Stomach (tissue), 19 donors: ENCODE measurements at places on chromosomes 1 and 21. TPM values are rescaled to one million over a fixed set of nuclear protein-coding genes. Genes with fewer than 3 reads are reported as not detected.

The KPNA6 gene
- total RNA-seq = 32.6 TPM

The CASZ1 gene
- total RNA-seq = 24.6 TPM

The TFF3 gene
- total RNA-seq = 488 TPM

The PLA2G2C gene
- total RNA-seq = 0.73 TPM

The CYB561D1 gene
- 2.8 TPM for total RNA-seq

The FAM167B gene
- total RNA-seq = 1.6 TPM

The ACTA1 gene
- total RNA-seq = not detected

The EPHX1 gene
- total RNA-seq = 42.6 TPM

The CYP4A11 gene
- total RNA-seq = not detected

The VASH2 gene
- not detected for total RNA-seq

The KMO gene
- not detected for total RNA-seq

The VAMP3 gene
- 20.9 TPM for total RNA-seq

The CD164L2 gene
- not detected for total RNA-seq

The RGSL1 gene
- not detected for total RNA-seq

The SYTL1 gene
- total RNA-seq = 51.3 TPM

The DSCAM gene
- not detected for total RNA-seq

The DMBX1 gene
- not detected for total RNA-seq

The FCAMR gene
- total RNA-seq = not detected

The TDRD5 gene
- 0.45 TPM for total RNA-seq

The LCE1A gene
- total RNA-seq = not detected

The TRIM63 gene
- total RNA-seq = not detected

The OR2C3 gene
- total RNA-seq = not detected

The TNFRSF8 gene
- total RNA-seq = 0.18 TPM

The OR2T33 gene
- total RNA-seq = not detected

The ATP1A2 gene
- 27.8 TPM for total RNA-seq

The FAM151A gene
- total RNA-seq = not detected

The PHTF1 gene
- 38.2 TPM for total RNA-seq

The C1orf74 gene
- 3.6 TPM for total RNA-seq

The IL20 gene
- not detected for total RNA-seq

The AMY1A gene
- not detected for total RNA-seq

The TRNP1 gene
- total RNA-seq = 92.9 TPM

The KRTAP12-2 gene
- total RNA-seq = not detected

The PLK3 gene
- 30.4 TPM for total RNA-seq

The S100A2 gene
- not detected for total RNA-seq

The KRTAP7-1 gene
- total RNA-seq = not detected

The LDLRAD1 gene
- total RNA-seq = not detected

The OR6N1 gene
- not detected for total RNA-seq

The SPATA45 gene
- not detected for total RNA-seq

The NTNG1 gene
- total RNA-seq = 0.58 TPM

The ZNF678 gene
- 10.3 TPM for total RNA-seq

The BTBD8 gene
- total RNA-seq = 1.4 TPM

The APOBEC4 gene
- total RNA-seq = not detected

The AQP10 gene
- total RNA-seq = not detected

The MXRA8 gene
- 52.0 TPM for total RNA-seq

The MTARC2 gene
- total RNA-seq = 23.5 TPM

The LAMB3 gene
- total RNA-seq = 64.2 TPM

The CTPS1 gene
- 14.0 TPM for total RNA-seq

The KIF17 gene
- 1.3 TPM for total RNA-seq

The C2CD4D gene
- total RNA-seq = not detected

The LIX1L gene
- 28.4 TPM for total RNA-seq

The KRTAP19-7 gene
- not detected for total RNA-seq

The OR6Y1 gene
- not detected for total RNA-seq

The KCNK1 gene
- total RNA-seq = 4.1 TPM

The F13B gene
- total RNA-seq = 1.5 TPM

The BRDT gene
- not detected for total RNA-seq

The SPRR1B gene
- total RNA-seq = not detected

The FCRL6 gene
- not detected for total RNA-seq

The ACTL8 gene
- not detected for total RNA-seq

The ATP5PO gene
- total RNA-seq = 197 TPM

The BROX gene
- total RNA-seq = 4.3 TPM
